ENCODE measurements at places on chromosomes 7 and 10.
A peak's percentile ranks its signal among the peaks of the same experiment; 100 is the strongest.

DNA sequence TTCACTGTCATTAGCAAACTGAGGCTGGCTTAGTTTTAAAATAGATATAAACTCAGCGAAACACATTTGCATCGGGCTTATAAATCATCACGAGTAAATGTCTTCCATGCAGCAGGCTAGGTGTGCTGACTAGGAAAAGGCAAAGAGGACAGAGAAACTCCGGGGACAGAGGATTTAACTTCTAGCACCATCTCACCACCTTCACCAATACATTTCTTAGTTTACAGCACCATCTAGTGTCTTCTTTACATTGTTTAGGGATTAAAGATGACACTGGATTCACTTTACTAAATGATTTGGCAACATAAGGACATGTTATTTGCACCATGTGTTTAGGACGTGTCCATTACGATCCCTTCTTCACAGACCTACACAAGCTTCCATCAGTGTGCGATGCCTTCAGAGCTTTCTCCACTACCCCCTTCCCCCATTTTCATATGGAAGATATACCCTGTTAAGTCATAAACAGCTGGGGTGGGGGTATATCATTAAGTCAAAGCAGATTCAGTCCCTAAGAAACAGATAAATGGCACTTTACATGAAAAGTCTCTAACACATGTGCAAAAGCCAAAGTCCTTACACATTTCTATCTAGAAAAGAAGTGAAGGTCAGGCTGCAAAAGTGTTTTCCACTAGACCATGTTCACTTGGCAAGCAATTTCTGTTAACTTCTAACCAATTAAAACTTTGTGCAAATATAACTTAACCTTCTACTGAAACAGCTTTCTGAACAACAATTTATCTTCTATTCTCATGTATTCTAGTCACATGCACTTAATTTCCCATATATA, 103.3 kb downstream of the GRB10 start:
- no peak for DNase-seq

DNA sequence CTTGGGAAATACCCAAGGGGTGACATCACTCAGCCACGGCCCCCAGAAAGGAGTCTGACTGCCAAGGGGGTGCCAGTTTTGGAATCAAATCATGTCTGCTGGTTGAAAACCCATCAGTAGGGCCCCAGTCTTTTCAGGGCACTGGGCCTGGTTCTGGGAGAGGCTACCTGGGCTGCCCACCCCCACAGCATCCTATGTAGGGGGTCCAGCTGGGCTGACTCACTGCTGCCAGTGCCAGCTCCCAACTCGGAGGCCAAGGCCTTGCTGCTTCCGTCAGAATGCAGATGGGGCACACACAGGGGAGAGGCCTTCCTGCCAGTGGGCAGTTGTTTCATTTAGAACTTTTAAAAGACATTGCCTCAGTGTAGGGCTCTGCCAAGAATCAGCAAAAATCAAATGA, 39.5 kb upstream of the DMBT1 start:
- no peak for DNase-seq

- no peak for DNase-seq
Measured at GRCh38 chr10:42380926-42381547, 257.3 kb downstream of the ZNF33B start.

- DNase-seq, result no peak
Measured at GRCh38 chr10:33125522-33126517, 167.8 kb upstream of the ITGB1 start.

DNA sequence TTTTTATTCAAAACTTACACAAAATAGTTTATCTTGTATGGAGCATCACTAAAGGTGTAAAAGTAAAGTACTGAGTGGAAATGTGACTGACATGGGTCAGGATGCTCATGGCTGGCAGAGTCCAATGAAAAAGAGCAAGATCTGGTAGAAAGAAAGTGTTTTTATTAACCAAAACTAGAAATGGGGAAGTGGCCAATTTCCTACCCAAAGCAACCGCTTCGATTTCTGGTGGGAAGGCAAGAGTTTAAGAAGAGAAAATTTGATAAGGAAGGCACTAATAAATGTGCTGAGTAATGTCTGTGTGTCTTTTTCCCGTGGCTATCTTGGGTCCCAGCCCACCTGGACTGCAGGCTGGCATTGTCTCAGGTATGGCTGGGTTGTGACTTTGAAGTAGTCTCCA, 277.7 kb downstream of the ANKRD7 start:
- DNase-seq, result no peak

- DNase-seq, result no peak
Measured at GRCh38 chr10:80275756-80276155, 13.7 kb downstream of the MAT1A start.

GRCh38 chr7:22488643-22489462, 11.1 kb downstream of the STEAP1B start:
- no peak for DNase-seq

DNA sequence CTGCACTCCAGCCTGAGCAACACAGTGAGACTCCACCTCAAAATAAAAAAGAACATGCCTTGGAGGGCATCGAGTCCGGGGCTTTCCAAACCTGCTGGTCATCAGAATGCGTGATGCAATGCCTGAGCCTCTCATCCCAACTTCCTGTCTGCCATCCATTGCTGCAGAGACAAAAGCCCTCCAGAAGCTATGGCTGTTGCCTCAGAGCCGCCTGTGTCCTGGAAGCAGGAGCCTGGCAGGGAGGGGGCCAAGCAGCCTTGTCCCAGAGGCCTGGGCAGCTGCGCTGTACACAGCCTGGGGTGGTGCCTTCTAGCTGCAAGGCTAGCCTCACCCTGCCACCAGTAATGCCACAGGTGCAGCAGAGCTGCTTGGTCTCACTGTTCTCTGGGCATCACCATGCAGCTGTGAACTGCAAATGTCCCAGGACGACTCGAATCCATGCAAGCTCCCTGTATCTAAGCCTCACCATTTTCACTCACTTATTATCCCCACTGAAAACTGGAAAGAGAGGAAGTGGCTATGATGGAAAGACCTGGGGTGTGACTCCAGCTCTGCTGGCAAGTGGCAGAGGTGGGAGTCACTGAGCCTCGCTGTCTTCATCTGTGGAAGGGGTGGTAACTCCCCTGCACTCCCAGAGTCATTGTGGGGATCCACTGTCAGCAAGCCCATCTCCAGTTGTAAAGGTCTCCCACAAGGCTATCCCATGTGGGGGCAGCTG, 7.0 kb downstream of the ALOX5 start:
- DNase-seq, result no peak

DNA sequence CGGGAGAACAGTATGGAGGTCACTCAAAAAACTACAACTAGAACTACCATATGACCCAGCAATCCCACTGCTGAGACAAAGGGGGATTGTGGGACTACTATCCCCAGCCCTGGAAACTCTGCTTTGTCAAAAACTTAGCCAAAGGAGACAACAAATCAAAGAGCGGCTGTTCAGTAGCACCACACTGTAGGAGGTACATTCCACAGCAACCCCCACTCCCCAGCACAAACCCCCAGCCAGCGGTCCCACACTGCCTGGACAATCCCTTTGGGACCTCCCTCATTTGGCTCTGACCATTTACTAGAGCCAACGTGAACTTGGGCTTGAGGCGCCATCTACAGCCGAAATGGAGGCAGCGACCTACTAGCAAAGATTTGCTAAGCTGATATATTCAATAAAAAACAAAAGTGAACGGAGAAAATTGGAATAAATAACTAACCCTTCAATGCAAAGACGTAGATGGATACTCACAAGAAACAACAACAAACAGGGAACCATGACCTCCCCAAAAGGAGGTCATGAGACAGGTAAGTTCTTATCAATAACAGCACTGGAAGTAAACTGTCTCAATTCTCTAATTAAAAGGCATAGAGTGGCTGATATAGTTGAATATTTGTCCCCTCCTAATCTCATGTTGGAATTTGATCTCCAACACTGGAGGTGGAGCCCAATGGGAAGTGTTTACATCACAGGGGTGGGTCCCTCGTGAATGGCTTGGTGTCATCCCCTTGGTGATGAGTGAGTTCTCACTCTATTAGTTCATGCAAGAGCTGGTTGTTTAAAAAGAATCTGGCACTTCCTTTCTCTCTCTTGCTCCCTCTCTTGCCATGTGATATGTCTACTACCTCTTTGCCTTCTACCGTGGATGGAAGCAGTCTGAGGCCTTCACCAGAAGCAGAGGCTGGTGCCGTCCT, 119.0 kb upstream of the KCNMA1 start:
- peak; percentile 63 for DNase-seq

- DNase-seq, result no peak
Measured at GRCh38 chr10:48448796-48449195, 142.3 kb downstream of the MAPK8 start.

DNA sequence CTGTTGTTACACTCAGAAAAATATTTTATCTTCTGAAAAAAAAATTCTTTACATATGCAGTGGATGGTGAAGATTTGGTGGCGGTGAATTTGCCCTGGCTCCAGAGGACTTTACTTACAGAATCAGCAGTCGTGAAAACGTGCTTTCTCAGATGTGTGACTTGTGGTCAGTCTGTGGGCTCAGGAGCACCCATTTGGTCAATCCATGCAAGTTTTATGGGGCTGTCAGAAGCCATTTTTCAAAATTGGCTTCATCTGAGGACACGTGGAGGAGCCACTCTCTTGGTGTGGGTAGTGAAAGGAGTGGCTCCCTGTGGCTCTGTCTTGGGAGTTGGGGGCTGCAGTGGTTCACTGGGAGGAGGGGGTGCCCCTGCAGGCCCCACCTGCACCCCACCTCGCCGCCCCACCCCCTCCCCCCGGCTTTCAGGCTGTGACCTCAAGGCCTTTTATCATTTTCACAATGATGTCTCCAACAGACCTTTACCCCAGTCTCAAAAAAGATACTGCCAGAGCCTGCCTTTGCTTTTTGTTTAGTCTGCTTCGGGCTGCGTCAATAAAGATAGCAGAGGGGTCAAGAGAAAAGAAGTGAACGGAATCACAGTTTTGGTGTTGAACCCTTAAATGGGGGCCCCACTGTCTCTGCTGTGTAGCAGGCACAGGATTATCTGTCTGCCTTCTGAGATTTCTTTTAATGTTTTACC, 137.4 kb downstream of the MGMT start:
- no peak for DNase-seq

DNA sequence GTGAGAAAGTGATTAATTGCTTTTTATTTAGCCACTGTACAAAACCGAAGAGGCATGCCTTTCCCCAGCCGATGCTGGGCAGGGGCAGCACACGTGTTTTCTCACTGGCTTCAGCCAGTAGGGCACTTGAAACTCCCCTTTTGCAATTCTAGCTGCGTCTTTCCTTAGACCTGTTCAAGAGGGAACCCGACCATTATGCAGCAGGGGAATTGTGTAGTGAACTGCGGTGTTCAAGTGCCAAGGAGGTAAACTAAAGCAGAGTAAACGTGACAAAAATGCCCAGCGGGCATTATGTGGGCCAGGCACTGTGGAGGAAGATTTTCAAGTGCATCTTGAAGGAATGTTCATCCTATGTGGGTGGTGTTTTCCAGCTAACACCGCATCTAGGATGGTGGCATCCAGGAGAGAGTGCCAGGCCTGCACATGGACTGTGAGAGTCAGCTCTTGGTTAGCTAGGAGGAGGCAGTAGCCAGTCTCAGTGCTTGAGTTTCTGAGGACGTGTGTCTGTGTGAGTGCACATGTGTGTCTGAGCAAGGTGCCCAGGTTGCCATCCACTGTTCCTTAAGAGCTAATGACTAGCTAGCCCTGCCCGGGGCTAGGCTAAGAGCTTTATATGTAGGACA, 3.3 kb downstream of the WIPF3 start:
- no peak for DNase-seq

DNA sequence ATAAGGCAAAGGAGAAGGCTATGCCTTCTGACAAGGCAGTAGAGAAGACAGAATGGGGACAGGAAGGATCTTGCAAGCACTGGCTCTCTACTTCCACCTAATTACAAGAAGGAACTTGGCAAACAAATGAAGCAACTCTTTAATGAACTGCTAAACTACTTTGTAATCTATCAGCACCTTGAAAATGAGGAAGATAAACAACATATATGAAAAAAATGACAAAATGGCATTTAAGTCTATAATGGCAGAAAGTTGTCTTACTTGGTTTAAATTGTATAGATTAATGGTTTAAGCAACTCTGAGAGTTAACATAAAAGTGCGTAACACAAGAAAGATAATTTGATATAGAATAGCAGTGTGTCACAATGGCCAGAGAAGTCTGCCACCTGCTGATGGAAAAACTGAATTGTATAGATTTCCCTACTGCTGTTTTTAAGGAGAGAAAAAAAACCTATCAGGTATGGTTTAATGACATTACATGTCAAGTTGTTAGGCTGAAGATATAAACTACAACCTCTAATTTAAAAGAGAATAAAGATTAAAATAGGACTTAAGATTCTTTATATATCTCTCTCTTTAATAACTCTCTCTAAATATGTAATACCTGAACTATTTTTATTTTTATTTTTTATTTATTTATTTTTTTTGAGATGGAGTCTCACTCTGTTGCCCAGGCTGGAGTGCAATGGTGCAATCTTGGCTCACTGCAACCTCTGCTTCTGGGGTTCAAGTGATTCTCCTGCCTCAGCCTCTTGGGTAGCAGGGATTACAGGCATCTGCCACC, 11.8 kb downstream of the NT5C3A start:
- DNase-seq, result no peak

DNA sequence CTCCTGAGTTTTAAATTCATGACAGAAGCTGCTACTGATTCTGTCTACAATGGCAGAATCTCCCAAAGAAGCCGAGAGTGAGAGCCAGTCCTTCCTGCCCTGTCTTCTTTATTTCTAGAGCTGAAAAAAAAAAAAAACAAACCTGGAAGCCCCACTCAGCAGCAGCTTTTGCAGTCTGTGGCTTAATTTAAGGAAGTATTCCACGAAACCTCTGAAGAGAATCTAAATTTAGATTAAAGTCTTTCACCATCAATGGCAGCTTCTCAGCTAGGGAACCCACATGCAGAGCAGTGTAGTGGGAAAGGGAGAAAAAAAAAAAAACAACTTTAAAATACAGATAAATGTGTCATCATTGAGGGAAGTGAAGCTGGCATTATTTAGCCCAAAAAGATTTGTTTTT, 23.4 kb downstream of the SMURF1 start:
- no peak for DNase-seq

GRCh38 chr10:21715531-21716195, 181.6 kb downstream of the MLLT10 start:
- peak; percentile 45 for DNase-seq

- no peak for DNase-seq
Measured at GRCh38 chr10:30374353-30374752, 25.3 kb upstream of the MTPAP start.

GRCh38 chr10:4482659-4483058, 343.3 kb upstream of the AKR1E2 start:
- no peak for DNase-seq

- DNase-seq, result no peak
Measured at GRCh38 chr7:156840134-156840533, 52.8 kb downstream of the LMBR1 start.

GRCh38 chr7:44145969-44146911, 5.1 kb upstream of the MYL7 start:
- no peak for DNase-seq

- DNase-seq, result no peak
Measured at GRCh38 chr10:82027711-82028110, 152.7 kb downstream of the NRG3 start.

GRCh38 chr7:77202481-77202976, 2.9 kb upstream of the FGL2 start:
- no peak for DNase-seq
